ENCODE measurements at places on chromosomes 5 and 9. TPM values are rescaled to one million over a fixed set of nuclear protein-coding genes. Genes with fewer than 3 reads are reported as not detected.

DNA sequence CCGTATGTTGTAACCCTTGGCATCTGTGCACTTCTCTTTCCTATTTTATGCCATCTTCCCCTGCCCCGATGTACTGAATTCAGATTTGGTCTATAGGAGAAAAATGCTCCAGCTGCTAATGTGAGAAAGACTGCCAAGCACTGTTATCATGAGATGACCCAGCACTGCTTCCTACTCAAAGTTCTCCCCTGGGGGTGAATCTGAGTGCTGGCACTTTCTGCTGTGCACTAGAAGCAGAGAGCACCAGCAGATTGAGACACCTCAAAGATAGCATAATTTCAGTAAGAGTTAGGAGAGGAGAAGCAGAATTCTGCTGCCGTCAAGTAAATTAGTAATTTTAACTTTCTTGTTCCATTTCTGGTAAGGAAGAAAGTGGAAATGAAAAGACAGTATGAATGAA is 92.8 kb upstream of the ACOT12 start:
- no peak for DNase-seq

Gene DOCK8
- total RNA-seq = 1.2 TPM

DNA sequence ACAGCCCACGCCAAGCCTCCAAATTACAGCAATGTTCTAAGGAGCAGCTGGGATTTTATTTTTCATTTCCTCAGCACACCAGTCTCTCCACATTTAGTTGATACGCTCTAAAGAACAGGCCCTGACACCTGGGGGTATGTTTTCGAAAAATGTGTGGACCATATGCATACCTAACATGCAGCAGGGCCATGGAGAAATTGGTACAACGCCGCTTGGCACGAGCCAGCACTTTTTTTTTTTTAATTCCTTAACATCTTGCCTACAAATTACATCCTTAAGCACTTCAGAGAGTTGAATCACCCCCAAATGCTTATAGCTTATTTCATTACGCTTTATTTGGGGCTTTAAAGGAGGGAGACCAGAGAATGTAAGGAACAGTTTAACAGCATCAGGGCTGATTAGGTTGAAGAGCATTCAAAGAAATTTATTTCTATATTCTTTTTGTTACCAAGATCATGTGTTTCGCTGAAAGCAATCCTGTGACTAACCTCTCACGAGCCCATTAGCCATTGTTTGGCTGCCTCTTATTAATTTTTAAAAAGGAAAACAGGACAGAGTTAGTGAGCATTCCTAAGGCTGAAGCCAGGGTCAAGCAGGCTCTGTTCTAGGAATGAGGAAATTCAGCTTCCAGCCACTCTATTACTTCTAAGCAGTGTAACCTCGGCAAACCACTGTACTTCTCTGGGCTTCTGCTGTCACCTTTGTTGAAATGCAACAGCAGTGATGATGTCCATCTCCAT is 173.8 kb downstream of the ACTL7B start:
- no peak for DNase-seq

GRCh38 chr5:113047733-113048652 is 71.4 kb downstream of the DCP2 start:
- no peak for DNase-seq

DNA sequence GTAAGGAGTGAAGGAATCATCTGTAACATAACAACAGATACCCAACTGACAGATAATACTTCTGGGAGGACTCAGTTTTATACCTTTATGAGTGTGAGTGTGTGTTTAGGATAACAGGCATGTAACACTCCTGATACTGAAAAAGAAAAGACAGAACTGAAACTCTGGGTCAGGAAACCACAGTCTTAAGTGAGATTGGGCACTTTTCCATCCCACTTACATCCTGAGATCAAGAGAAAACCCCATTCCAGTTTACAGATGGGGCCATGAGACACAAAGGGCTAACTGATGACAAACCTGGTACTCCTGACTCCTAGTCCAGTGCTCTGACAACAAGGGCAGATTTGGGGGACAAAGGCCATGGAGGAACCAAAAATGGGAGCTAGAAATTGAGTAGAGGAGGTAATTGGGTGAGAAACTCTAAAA is 18.0 kb downstream of the IL5 start:
- DNase-seq = no peak

Gene MARCHF11
- total RNA-seq = not detected

Gene PPP1R26
- total RNA-seq = 16.4 TPM

- DNase-seq = no peak
Observed at GRCh38 chr5:102542057-102542456, 43.3 kb upstream of the SLCO6A1 start.

DNA sequence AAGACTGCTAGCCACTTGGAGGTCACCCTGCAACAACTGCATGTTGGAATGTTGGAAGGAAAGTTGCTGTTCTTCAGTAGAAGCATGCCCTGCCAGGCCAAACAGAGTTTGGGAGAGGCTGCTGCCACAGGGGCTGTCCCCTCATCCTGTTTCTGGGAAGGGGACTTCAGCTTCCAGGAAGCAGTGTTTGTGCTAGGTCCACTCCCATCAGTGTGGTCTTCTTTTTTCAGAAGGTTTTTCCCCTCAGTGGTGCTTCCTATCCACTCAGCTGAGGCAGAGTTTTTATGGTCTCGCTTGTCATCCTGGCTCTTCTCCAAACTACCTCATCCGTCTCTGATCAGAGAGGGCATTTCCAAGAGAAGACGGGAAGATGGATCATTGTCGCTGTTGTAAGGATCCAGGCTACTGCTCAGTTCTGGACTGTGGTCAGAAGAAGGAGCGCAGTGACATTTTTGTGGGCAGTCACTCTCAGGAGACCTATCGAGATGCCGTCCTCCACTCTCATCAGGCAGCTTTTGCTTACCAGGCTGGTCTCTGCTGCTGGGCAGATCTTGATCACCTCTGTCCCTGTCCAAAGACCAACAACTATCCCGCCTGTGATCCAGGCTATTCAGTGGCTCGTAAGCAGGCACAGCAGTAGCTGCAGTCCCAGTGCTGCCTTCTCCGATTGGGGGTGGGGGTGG is 97.8 kb upstream of the C5orf63 start:
- DNase-seq = no peak

- no peak for DNase-seq
Observed at GRCh38 chr9:136264031-136264430, 18.4 kb upstream of the QSOX2 start.

- DNase-seq = no peak
Observed at GRCh38 chr5:88281322-88281721, 12.7 kb upstream of the TMEM161B start.

GRCh38 chr5:71482132-71482531 is 26.7 kb downstream of the BDP1 start:
- no peak for DNase-seq

DNA sequence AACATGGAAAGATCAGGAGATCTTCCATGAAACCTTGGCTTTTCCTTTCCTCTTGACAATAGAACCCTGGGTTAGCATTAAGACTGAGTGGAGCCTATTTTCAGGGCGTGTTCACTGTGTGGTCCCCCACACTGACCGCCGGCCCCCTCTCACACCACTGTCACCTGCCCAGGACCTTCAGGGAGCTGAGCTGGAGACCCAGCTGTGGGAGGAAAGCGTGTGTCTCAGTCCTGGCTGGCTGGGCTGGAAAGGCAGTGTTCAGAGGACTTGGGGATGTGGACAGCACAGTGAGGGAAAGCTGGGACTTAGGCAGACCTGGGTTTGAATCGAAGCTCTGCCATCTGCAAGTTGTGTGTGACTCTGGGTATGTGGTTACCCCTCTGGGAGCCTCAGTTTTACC is 268.1 kb downstream of the NSG2 start:
- no peak for DNase-seq

DNA sequence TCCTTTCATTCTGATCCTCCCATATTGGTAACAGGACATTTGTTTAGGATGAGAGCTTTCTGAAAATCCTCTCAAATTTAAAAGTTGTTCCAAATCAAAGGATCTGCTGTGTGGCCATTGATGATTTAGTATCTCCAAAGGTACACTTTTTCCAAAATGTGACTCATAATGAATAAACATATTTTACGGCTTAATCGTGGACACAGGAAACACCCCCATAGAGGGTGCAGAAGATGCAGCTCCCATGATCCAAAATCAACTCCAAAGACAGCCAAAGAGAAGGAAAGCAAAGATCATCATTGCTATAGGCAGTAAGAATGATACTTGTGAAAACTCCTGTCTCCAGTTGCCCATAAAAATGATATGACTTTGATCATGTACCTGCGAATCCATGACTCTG is 239.7 kb downstream of the PIK3R1 start:
- DNase-seq = no peak

DNA sequence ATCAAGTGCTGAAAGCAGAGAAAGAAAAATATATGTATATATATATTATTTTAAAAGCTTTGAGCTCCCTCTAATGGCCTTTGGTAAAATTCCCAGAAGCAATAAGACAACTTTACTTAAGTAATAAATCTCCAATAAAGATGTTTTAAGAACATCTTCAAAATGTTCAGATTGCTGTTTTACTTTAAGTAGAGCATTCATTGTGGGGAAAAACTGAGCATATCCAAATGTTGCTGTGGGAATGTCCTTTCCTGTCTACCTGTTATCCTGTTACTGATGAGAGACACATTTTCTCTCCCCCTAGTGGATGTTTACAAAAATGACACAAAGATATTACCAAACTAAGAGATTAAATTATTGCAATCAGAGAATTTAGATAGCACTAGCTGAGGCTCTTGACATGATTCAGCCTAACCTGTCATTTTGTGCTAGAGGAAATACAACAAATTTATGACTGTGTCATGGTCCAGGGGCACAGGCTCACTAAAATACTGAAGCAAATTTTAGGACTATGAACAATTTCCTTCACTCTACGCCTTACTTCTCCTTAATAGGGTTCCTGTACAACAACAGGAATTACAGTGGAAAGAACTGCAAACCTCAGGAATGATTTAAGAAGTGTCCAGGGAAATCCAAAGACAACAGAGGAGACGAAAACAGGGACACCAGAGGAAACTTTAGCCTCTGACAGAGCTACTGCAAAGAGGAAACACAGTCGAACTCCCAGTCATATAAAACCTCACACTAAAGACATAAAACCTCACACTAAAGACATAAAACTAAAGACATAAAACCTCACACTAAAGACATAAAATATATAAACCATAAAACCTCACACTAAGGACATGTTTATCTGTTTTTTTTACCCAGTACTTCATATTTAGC is 24.3 kb upstream of the PRRC1 start:
- DNase-seq = peak; percentile 42

DNA sequence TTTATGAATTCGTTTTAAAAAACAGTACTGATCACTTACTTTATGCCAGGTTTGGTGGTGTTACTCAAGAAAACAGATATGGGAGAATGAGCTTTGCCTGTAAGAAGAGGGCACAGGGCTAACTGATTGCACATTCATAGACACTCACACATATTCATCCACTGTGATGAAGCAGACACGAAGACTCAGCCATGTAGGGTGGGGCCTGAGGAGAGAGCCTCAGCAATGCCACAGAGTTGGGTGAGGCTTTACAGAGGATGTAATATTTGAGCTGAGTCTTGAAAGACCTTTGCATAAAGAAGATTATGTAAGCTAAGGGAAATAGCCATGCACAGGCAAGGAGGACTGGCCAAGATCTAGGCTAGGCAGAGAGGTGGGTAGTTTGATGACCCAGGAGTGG is 472.8 kb downstream of the PSAT1 start:
- DNase-seq = no peak

- no peak for DNase-seq
Observed at GRCh38 chr5:126965061-126965475, 65.3 kb downstream of the MARCHF3 start.

DNA sequence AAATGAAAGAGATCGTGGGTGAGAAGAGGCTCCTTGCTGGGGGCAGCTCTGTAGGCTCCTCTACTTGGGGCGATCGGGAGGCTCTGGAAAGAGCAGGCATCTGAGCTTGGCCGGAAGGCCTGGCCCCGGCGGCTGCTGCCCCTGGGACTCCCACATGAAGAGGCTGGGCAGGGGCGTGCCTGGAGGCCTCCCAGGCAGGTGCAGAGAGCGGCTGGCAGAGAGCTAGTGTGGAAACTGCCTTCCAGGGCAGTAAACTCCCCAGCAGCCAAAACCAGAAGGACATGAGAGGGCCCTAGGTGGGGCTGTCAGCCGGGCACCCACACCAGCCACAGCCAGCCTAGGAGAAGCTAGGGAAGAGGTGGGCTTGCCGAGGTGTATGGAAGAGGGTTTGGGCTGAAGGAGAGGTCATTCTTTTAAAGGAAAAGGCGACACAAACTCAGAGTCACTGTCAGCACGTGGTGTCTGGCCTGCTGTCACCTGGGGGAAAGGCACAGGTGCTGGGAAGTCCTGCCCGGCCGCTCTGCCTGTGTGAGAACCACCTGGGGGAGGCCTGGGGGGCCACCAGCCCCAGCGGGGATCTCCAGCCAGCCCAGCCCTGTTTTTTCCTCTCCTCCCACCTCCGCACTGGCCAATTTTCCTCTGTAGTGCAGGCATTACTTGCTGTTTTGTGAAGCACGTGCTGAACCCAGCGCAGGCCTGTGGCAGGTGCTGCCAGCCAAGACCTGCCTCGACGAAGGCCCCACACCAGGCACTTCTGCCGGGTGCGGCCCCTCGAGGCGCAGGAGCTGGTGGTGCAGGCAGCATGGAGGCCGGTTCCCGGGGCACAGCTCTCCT is 44.8 kb upstream of the EGFL7 start:
- no peak for DNase-seq

GRCh38 chr5:125085797-125086505 is 339.5 kb upstream of the ZNF608 start:
- DNase-seq = no peak

Gene CBY3
- 3.0 TPM for total RNA-seq

DNA sequence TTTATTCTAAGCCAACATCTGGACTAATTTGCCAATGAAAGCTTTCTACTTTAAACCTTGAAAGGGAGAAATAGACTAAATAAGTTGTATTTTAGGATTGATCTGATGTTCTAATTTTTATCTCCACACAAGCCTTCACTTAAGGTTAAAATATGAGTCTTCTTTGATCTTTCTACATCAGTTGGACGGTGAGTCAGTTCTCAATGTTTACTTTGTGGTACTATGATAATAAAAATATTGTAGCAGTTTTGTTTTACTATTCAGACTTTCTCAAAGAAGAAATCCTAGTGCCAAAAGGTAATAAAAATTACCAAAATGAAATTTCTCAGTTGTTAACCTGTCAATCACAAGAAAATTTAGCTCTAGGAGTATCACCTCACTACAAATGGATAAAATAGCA is 203.5 kb upstream of the RGMB start:
- DNase-seq = no peak

- no peak for DNase-seq
Observed at GRCh38 chr5:159695741-159696294, 220.5 kb upstream of the ADRA1B start.

DNA sequence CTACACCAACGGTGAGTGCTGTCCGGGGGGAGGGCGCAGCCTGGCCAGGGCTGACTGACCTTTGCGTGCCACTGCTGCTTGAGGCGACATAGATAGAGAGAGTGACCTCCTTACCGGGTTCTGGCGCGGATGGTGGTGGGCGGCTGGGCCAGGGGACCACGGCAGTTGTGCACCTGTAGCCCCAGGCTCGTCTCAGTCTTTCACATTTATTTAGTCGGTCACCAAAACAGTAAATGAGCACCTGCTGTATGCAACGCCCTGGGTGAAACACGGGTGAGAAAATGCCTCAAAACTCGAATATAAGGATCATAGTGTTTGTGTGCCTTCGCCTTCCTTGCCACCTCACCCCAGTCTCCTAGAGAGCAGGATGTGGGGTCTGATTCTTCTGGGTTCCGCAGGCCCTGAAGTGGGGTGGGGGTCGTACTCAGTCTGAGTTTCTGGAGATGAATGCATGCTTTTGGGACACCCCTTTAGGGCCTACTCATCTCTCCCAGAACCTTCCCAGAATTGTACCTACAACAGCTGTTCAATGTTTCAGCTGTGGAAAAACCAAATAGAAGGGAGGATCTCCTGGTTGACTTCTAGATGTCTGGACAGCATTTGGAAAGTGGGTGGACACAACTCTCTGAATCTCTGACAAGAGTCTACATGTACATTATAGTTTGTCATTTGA is 714 bp downstream of the SEC24A start:
- no peak for DNase-seq

Gene SCGB3A2
- not detected for total RNA-seq

Data from glomerular endothelial cell (primary cell).